K562 (cell line): ENCODE measurements at places on chromosomes 13 and 19. TPM values are rescaled to one million over a fixed set of nuclear protein-coding genes. Genes with fewer than 3 reads are reported as not detected.

GRCh38 chr13:51397262-51397941 is 55.4 kb downstream of the INTS6 start:
- H3K4me1 ChIP-seq, result no peaks in the 10 kb centered on the region
- H3K27ac ChIP-seq, result no peak overlapping the region
- no peak overlapping the region for H3K4me3 ChIP-seq
- no peaks in the 10 kb centered on the region for H3K27me3 ChIP-seq
- DNase-seq, result no peak

DNA sequence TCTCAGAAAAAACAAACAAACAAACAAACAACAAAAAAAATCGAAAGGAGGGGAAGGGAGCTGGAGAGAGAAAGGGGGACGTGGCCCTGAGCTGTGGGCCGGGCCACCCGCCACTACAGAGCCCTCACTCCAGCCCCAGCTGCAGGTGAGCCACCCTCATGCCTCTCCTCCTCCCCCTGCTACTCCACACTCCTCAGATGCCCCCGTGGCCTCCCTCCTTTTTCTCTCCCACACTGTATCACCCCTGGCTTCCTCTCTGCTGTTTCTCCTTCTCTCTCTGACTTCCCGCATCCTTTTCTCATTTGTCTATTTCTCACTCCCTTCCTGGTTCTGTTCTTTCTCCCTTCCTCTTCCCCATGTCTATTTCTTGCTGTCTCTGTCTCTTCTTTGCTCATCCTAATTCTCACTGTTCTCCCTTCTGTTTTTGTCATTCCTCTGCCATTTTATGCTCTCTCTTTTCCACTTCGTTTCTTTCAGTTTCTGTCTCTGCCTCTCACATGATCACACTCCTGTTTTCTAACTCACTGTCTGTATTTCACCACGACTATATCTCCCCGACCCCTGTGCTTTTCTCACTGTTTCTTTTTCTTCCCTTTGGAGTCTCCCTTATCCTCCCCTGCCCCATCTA is 2.7 kb downstream of the KLK2 start:
- DNase-seq, result no peak
- peaks cover 15% of the 10 kb centered on the region; the same call in 2 of the 3 replicates for H3K27me3 ChIP-seq
- no peaks in the 10 kb centered on the region for H3K36me3 ChIP-seq
- peaks cover 15% of the 10 kb centered on the region for H3K4me1 ChIP-seq

- no peak for DNase-seq
- H3K36me3 ChIP-seq, result no peaks in the 10 kb centered on the region
Measured at GRCh38 chr13:80012251-80012650, 328.7 kb downstream of the SPRY2 start.

DNA sequence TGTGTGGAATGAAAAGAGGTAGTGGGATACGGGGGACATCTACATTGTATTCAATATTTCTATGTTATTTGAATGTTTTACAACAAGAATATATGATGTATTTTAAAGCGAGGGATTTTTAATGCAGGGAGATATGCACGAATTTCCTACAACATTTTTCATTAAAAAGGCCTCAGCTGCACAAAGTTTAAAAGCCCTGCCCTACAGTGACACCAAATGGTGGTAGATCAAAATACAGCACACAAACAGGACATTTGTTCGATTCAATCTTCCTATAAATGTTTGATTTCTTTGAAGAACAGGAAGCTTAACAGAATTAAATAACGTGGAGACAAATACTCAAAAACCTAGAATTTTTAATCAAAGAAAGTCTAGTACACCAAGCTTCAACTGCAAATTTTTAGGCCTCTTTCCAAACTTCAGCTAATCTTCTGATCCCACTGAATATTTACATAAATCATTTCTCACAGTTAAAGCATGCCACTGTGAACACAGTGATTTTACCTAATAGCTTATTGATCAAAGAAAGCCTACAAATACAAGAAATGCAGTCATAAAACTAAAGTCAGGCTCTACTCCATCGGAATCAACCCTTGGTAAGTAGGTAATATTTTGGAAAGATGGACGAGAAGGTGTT is 257.2 kb downstream of the DIAPH3 start:
- H3K36me3 ChIP-seq, result no peaks in the 10 kb centered on the region
- H3K27ac ChIP-seq, result no peak overlapping the region
- no peak overlapping the region for H3K4me3 ChIP-seq

GRCh38 chr13:113991676-113992179 is 17.9 kb upstream of the C13orf46 start:
- H3K4me1 ChIP-seq, result peaks cover 4% of the 10 kb centered on the region; the same call in 1 of the 2 replicates
- H3K4me3 ChIP-seq, result no peak overlapping the region
- no peaks in the 10 kb centered on the region for H3K27me3 ChIP-seq
- DNase-seq, result no peak
- no peak overlapping the region; the same call in 2 of the 3 replicates for H3K27ac ChIP-seq
- peaks cover 29% of the 10 kb centered on the region; the same call in 2 of the 3 replicates for H3K36me3 ChIP-seq

DNA sequence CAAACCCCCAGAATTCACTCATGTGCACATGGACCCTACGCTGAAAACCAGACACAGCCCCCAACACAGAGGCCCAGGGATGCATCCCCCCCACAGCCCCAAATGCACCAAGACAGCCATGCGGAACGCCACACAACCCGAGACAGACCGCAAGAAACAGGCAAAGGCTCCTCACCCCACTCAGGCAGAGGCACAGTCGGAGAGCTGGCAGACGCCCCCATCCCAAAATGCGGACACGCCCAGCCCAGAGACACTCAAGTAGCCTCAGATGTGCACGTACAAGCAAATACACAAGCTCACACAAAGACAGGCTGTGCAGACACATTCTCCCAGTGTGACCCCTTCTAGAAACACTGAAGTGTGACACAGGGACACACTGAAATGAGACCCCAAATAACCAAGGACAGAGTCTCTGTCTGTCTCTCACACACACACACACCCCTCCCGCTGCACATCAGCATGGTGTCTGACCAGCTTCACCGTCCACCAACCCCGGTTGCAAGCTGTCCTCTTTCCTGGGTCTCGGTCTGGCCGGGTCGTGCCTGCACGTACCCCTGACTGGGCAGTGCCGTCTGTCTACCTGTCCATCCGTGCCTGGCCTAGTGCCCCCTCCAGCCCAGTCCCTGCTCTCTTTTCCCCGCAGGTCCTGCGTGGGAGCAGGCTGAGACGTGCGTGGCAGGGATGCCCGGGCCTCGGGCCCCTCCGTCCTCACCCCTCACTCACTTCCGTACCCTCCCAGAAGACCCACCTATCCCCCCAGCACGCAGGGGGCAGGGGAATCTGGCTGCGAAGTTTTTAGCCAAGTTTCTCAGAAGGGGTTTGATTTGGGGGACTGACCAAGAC is 16.1 kb downstream of the ERFL start:
- DNase-seq, result peak; percentile 16
- no peaks in the 10 kb centered on the region; the same call in 2 of the 3 replicates for H3K36me3 ChIP-seq
- H3K27me3 ChIP-seq, result peaks cover 53% of the 10 kb centered on the region
- no peak overlapping the region for H3K27ac ChIP-seq
- no peak overlapping the region for H3K4me3 ChIP-seq

- H3K4me1 ChIP-seq, result peaks cover 17% of the 10 kb centered on the region
- H3K27me3 ChIP-seq, result no peaks in the 10 kb centered on the region
- DNase-seq, result no peak
- H3K27ac ChIP-seq, result no peak overlapping the region; the same call in 2 of the 3 replicates
- H3K4me3 ChIP-seq, result peak overlapping the region; percentile 78
- H3K36me3 ChIP-seq, result 0 out of 3 replicates have a peak, but pooled peaks cover 1% of the 10 kb centered on the region
Measured at GRCh38 chr13:36817996-36818803, 822 bp upstream of the RFXAP start.

DNA sequence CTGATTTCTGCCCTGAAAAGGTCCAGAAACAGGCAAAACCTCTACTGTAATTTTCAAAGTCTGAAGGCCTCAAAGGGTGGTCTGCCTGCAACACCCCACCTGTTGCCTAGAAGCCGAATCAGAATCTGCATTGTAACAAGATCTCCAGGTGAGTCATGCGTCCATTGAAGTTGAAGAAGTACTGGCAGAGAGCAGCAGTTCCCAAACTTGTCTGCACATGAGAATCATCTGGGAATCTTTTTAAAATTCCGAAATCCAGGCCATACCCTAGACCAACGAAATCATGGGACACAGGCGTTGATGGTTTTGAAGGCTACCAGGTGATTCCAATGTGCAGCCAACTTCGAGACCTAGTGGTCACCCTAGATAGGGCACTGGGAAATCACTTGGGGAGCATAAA is 16.0 kb upstream of the CLN5 start:
- no peak overlapping the region for H3K4me3 ChIP-seq
- no peaks in the 10 kb centered on the region for H3K4me1 ChIP-seq
- DNase-seq, result no peak
- H3K27me3 ChIP-seq, result no peaks in the 10 kb centered on the region; the same call in 2 of the 3 replicates
- H3K27ac ChIP-seq, result no peak overlapping the region
- no peaks in the 10 kb centered on the region for H3K36me3 ChIP-seq

DNA sequence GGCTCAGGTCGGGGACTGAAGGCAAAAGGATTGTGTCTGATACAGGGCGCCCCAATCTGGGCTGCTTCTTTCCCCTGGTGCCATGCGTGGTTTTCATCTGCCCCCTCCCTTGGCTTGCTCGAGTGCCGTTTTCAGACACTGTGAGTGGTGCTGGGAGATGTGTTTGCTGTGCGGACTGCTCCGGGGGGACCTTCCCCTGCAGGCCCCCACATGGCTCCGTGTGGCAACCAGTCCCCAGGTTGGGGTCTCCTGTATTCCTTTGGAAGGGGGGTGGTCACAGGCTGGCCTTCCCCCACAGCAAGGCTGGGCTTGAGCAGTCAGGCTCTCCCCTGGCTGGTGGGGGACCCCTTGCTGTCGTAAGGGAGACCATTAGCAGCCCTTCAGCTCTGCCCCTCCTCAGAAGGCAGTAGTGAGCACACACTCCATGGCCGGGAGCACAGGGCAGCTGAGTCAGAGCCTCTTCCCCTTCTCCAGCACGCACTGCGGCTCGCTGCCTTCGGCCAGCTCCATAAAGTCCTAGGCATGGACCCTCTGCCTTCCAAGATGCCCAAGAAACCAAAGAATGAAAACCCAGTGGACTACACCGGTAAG is 20.6 kb upstream of the QTRT1 start:
- no peak for DNase-seq
- no peak overlapping the region for H3K4me3 ChIP-seq
- H3K4me1 ChIP-seq, result no peaks in the 10 kb centered on the region

- H3K36me3 ChIP-seq, result peaks cover 4% of the 10 kb centered on the region; the same call in 1 of the 3 replicates
- H3K4me3 ChIP-seq, result no peak overlapping the region
- H3K4me1 ChIP-seq, result peaks cover 41% of the 10 kb centered on the region
- no peaks in the 10 kb centered on the region for H3K27me3 ChIP-seq
- H3K27ac ChIP-seq, result no peak overlapping the region
Measured at GRCh38 chr19:11361771-11362731, 6.8 kb downstream of the PLPPR2 start.

- no peaks in the 10 kb centered on the region for H3K36me3 ChIP-seq
- no peak overlapping the region for H3K4me3 ChIP-seq
- peaks cover 14% of the 10 kb centered on the region; the same call in 1 of the 2 replicates for H3K27me3 ChIP-seq
- H3K27ac ChIP-seq, result no peak overlapping the region
Measured at GRCh38 chr19:34104096-34104495, 68.2 kb upstream of the LSM14A start.

GRCh38 chr19:39007096-39007495 is 25.3 kb downstream of the FBXO27 start:
- no peak overlapping the region for H3K27ac ChIP-seq
- no peaks in the 10 kb centered on the region; the same call in 1 of the 2 replicates for H3K27me3 ChIP-seq
- H3K4me1 ChIP-seq, result peaks cover 5% of the 10 kb centered on the region; the same call in 1 of the 2 replicates
- DNase-seq, result no peak
- no peaks in the 10 kb centered on the region for H3K36me3 ChIP-seq

GRCh38 chr19:55678121-55678671 is 3.2 kb downstream of the EPN1 start:
- H3K4me3 ChIP-seq, result no peak overlapping the region
- 0 out of 3 replicates have a peak overlapping the region, but pooled peaks have one; percentile 54 for H3K27ac ChIP-seq
- DNase-seq, result no peak
- H3K4me1 ChIP-seq, result peaks cover 65% of the 10 kb centered on the region

- no peaks in the 10 kb centered on the region for H3K4me1 ChIP-seq
- no peak overlapping the region for H3K4me3 ChIP-seq
- H3K27me3 ChIP-seq, result peaks cover 2% of the 10 kb centered on the region; the same call in 1 of the 3 replicates
- no peak for DNase-seq
Measured at GRCh38 chr19:29060813-29061364, 152.1 kb downstream of the UQCRFS1 start.

- H3K4me3 ChIP-seq, result no peak overlapping the region
- no peaks in the 10 kb centered on the region for H3K36me3 ChIP-seq
- DNase-seq, result no peak
- no peaks in the 10 kb centered on the region for H3K4me1 ChIP-seq
- H3K27me3 ChIP-seq, result no peaks in the 10 kb centered on the region
Measured at GRCh38 chr13:77465603-77466195, 69.8 kb upstream of the SCEL start.

DNA sequence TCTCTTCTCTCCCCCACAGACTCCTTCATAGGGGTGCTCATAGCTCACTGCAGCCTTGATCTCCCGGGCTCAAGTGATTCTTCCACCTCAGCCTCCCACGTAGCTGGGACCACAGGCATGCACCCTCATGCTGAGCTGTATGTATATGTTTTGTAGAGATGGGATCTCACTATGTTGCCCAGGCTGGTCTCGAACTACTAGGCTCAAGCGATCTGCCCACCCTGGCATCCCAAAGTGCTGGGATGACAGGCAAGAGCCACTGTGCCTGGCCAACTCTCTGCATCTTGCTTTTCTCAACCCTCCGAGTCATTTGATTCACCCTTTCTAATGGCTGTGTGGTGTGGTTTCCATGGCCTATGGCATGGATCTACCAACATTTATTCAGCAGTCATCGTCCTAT is 10.1 kb upstream of the IRGC start:
- peaks cover 13% of the 10 kb centered on the region for H3K4me1 ChIP-seq
- H3K27ac ChIP-seq, result no peak overlapping the region
- H3K4me3 ChIP-seq, result no peak overlapping the region

DNA sequence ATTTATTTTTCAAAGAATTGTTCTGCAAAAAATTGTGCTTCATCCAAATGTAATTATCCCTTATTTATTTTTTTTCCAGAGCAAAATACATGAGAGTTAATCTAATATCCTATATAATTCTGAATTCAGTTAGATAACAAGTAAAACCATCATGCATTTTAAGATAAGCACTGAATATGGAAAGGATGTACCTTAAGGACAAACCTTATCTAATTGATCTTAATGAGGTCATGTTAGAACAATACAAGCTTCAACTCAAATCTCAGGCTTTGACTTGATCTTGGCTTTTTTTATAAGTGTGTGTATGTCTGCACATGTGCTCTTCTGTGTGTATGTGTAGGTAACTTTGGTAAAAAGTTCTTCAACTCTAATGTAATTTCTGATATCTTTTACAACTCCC is 1828.8 kb downstream of the PCDH9 start:
- H3K27ac ChIP-seq, result no peak overlapping the region
- H3K36me3 ChIP-seq, result no peaks in the 10 kb centered on the region
- H3K27me3 ChIP-seq, result no peaks in the 10 kb centered on the region
- DNase-seq, result no peak

GRCh38 chr13:110628952-110629701 is 13.8 kb downstream of the NAXD start:
- no peak overlapping the region for H3K4me3 ChIP-seq
- peaks cover 38% of the 10 kb centered on the region; the same call in 2 of the 3 replicates for H3K36me3 ChIP-seq
- H3K27me3 ChIP-seq, result no peaks in the 10 kb centered on the region
- H3K4me1 ChIP-seq, result no peaks in the 10 kb centered on the region
- H3K27ac ChIP-seq, result no peak overlapping the region

GRCh38 chr19:35348911-35349611 is 1.4 kb downstream of the FFAR1 start:
- no peak overlapping the region for H3K4me3 ChIP-seq
- no peaks in the 10 kb centered on the region for H3K36me3 ChIP-seq
- H3K27ac ChIP-seq, result no peak overlapping the region
- no peak for DNase-seq

Gene NCCRP1
- total RNA-seq, result 0.11 TPM in 1 of 2 replicates, not detected in the other

Gene CEBPG
- 29.7 and 34.6 TPM in 2 replicates for total RNA-seq

Gene SLC39A3
- 149 and 152 TPM in 2 replicates for total RNA-seq

Gene CEACAM8
- total RNA-seq, result not detected in 2 replicates

Gene MEF2B
- 0.72 and 1.9 TPM in 2 replicates for total RNA-seq

Gene BORA
- 12.2 and 12.5 TPM in 2 replicates for total RNA-seq

Gene ACTMAP
- 14.4 and 16.6 TPM in 2 replicates for total RNA-seq
